ENCODE measurements at places on chromosomes 2 and 18.

DNA sequence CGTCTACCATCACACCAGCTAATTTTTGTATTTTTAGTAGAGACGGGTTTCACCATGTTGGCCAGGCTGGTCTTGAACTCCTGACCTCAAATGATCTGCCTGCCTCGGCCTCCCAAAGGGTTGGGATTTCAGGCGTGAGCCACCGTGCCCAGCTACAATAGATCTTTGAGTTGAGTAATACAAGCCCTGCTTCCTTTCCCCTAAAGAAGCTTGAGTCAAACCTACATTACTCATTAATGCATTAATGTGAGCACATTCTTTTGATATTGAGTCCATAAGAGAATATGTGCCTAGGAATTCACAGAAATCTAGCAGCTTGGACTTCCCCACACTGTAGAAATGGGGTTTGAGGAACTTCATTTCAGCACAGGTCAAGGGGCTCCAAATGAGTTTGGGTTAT, 39.6 kb downstream of the PSMG2 start:
- peak; percentile 40 for DNase-seq

GRCh38 chr2:111617299-111618225, 266.4 kb downstream of the ANAPC1 start:
- peak; percentile 33 for DNase-seq

GRCh38 chr18:69951182-69951581, 3.5 kb upstream of the CD226 start:
- DNase-seq = peak; percentile 14

DNA sequence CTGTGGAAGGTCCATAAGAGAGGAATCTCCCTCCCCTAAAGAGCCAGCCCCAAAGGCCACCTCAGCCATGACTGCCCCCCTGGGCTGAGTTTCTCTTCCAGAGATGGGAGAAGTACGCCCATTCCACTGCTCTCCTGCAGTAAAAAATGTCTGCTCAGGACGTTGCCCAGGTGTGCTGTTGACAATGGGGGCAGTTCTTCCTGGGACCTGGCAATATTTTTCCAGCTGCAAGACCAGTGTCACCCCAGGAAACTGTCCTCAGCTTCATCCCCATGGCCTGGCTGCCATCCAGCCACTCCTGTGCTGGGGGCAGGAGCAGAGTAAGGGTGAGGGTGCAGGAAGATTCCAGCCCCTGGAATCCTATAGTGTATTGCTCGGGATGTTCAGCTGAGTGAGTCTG, 14.3 kb downstream of the CELF4 start:
- DNase-seq = no peak

DNA sequence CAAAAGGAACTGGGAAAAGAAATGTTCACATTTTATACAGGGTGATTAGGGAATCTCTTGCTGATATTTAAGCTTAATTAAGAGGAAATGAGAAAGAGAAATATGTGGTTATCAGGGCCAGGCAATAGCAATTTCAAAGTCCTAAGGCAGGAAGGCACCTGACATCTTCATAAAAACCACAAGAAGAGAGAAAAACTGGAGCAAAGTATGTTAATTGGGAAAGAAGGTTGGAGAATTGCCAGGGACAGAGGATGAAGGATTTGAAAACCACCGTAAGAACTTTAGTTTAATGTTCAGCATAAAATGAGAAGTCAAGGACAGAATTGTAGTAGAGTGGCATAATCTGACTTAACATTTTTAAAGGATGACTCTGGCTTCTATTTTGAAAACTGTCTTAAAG, 691.8 kb upstream of the NRXN1 start:
- DNase-seq = peak; percentile 28

GRCh38 chr2:206584323-206585116, 57.8 kb upstream of the FAM237A start:
- DNase-seq = no peak

- no peak for DNase-seq
These were observed 101.4 kb upstream of the ATP8B1 start for GRCh38 chr18:57904535-57904934.

DNA sequence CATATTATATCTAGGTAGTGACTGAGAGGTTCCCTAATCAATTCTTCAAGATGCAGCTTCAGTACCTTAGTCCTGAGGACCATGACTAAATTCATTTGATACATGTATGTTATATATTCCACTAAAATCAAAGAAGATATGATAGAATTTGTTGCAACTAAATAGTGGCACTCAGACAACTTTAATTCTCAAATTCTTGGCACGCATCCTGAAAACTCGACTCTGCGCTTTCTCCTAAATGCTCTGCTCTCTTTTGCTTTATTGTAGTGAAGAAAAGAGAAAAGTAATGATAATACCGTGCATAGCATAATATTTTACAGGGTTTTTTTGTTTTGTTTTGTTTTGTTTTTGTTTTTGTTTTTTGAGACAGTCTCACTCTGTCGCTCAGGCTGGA, 475.3 kb downstream of the ARHGAP15 start:
- DNase-seq = no peak

DNA sequence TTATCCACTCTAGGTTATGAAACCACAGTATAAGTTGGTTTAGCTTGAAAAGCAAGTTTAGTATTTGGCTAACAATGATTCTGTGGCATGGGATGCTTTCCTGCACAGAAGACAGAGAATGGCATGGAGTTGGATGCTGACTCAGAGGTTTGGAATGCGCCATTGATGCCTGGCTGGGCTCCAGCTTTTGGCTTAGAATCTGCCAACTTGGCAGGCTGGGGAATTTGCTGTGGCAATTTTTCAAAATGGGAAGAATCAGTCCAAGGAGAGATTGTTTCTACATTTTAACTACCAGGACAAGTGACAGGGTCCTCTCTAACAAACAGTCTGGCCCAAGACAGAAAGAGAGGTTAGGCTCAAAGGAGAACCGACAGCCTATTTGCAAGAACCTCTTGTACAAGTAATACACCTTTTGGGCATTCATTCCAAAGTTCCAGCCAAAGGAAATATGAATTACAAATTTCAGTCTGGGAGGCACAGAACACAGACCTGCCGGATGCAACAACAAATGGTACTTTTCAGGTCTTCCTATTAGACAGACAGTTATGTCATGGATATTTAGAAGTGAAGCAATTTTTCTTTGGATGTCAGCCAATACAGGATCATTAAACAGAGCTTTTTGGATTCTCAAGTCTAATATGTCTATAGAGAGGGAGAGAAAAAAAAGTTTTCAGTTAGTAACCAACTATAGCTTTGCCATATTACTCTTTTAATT, 1027.7 kb downstream of the TMEM182 start:
- DNase-seq = peak; percentile 12

DNA sequence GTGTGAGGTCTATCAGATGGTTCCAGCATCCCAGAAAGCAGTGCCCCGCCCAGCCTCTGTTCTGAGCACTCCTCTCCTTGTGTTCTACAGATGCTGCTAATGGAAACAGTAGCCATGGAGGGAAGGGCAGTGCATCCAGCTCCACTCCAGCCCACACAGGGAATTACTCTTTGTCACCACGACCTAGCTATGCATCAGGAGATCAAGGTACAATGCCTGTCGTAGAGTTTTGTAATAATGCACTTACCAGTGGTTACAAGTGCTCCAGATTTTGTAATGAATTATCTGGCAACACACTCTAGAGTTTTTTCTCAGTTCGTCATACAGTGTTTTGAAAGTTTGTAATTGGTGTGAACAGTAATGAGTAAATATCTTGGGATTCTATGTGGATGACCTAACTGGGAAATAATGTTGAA, 161.1 kb downstream of the ESCO1 start:
- peak; percentile 94 for DNase-seq

DNA sequence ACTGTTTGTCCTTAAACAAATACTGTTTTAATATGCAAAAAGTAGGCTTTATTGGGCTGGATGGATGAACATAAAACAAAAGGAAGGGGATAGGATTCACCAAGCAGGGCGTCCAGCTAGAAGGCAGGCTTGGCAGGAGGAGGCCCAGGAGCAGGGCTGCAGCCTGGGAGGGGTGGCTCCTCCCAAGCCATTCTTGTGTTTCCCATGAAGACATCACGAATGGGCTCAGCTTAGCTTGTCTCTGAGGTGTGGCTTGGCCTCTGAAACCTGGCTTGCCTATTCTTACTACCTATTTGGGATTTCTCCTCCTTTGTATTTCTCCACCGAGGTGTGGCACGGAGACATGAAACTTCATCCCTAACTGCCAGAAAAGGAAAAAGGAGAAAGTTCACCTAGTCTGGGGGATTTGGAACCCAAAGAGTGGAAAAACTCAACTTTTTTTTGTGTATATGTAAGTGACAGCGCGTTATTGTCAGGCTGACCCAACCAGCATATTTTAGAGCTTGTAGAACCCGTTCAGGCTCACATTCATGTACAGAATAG, 481.9 kb upstream of the SPRED2 start:
- DNase-seq = no peak
